ENCODE measurements at places on chromosomes 1 and 21.

DNA sequence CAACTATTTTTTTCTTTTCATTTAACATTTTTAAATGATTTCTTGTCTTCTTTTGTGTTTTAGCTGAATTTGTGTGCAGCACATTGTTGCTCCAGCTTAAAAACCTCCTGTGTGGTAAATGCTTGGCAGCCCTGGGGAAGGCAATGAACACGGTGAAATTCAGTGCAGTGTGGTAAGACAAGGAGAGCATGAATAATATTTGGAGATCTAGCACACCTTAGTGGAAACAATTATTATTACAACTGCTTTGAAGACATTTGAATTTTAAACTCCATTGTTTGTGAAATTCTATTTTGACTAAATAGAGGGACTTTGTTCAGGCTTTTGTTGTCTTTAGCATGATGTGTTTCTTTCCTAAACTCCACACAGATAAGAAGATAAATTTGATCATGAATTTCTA lies 242.6 kb upstream of the CXADR start:
- DNase-seq, result peak; percentile 15

- no peak for DNase-seq
Measured at GRCh38 chr1:193068013-193068412, 8.6 kb downstream of the RO60 start.

DNA sequence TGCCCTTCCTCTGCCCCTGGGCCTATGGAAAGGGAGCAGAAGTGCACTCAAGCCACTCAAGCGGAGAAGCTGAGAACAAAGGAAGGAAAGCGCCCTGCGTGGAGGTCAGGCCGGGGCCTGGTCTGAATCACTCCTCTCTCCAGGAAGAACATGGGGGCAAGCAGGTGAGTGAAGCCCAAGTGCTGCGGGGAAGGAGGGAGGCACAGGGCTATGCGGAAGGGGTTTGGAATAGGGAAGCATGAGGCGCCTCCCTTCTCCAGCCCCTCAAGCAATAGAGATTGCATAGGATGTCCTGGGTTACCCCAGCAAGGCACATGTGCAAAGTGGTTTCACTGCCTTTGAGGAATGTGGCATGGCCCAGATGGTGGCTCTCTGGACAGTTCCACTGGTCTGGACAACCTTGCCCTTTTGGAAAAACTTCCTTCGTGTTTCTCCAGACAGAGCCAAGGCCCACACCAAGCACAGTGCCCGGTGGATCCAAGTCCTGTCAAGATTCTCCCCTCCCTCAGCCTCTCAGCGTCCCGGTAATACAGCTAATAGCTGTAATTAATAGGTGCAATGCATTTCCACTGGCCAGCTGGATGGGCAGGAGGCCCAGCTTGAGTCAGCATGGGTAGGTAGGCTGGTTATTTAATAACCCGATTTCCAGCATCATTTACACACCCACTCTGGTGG lies 13.7 kb downstream of the BLACAT1 start:
- no peak for DNase-seq

DNA sequence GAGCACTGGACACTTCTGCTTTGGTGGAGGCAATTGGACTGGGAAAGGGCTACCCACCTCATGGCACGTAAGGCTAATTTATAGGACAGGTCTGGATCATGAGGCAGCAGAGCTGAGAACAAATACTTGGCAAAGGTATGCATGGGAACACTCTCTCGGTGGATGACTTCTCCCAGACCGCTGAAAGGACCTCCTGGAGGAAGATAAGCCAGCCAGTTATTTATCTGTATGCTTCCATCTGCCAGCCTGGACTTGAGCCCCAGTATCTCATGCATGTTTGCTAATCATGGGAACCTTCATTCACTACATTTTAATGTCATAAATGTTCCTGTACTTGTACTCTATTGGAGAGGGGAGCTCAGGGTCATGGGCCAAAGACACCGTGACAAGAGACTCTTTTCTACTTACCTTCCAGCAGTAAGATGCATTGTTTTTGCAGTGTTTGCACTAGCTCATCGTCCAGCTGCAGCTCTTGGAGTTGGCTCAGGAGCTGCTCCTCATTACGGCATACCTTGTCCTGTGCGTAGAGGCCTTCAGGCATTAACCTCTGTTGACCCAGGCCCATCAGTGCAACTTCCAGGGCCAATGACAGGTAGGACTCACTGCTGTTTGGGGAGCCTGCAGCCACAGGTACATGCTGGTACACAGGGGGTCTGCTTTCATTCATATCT lies 23.7 kb downstream of the UROD start:
- no peak for DNase-seq

GRCh38 chr1:58881471-58881994 lies 97.7 kb upstream of the JUN start:
- peak; percentile 74 for DNase-seq

- DNase-seq, result no peak
Measured at GRCh38 chr1:38045401-38046332, 926 bp downstream of the POU3F1 start.

DNA sequence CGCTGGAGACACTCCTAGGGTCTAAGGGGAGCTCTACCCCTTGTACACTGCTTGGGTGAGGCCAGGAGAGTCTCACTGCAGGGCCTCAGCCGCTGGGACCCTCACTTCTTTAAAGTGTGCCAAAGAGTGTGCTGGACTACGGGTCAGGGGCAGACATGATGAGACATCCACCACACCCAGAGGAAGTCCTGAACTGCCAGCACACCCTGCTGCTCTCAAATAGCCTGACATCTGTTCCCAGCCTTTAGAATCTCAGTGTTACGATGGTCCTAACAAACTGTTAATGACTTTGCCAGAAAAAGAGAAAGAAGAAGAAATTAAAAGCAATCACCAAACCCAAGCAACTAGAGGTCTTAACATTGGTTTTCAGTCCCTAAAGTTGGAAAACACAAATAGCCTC lies 49.0 kb downstream of the MRPL37 start:
- DNase-seq, result no peak

DNA sequence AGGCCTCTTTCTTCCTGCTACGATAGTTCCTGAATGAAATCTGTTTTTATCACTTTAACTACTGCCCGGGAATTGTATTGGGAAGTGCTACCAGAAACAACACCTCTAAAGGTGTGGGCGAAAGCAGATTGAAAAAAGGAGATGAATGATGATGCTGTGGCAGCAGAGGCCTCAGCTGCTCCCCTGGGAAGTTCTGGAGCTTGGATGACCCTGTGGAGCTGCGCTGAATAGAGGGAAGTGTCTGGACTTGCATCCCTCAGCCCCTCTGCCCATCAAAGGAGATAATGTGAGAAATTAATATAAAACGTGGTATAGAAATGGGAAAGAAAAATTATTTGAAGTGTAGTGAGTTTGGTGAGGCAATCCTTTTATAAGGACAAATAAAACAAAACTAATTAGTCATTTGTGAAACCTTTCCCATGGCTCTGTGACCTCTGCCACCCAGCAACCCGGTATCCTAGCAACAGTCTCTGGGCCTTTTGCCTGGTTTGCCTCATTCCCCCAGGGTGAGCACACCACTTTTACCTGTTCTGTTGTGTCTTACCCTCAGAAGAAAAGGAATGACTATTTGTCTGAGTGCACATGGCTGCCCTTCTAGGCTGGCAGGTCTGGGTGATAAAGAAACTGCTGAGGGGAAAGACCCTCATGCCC lies 21.3 kb downstream of the OVAAL start:
- no peak for DNase-seq

DNA sequence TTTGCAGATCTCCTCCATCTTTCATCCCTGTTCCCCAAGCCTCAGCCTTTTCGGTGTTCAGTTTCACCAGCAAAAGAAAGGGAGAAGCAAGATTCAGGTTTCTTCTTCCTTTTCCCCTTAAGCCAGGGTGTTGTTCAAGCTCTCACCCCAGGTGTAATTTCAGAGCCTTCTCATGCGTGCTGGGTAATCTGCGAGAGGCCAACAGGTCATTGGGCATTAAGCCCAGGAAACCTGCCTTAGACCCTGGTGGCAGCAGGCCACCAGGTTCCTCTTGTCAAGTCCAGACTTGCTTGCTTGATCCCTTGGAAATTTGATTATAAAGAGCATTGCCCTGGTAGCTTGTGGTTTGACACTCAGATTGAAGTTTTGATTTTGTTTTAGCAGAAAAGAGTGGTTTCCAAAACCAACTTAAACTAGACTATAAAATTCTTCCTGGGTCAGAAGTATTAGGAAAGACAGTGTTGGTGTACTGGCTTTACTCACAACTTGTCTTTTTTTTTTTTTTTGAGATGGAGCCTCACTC lies 6.9 kb downstream of the AKR1A1 start:
- DNase-seq, result no peak

DNA sequence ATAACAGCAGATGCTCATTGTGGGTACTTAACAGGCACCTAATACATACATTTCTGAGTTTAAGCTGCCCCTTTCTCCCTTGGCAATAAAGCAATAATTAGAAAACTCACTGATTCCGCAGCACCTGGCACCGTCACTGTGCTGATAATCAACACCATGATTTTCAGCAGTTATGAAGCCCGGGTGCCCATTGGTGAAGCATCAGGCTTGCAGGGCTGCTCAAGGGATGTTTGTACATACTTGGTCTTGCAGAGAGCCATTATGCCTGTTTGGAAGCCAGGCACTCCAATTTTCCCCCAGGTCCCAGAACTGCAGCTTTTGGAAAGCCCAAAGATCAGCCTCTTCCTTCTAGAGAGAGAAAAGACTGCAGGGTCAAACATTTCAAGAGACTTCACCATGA lies 44.3 kb downstream of the OLIG1 start:
- no peak for DNase-seq

GRCh38 chr1:48715921-48716320 lies 60.8 kb downstream of the BEND5 start:
- DNase-seq, result no peak

DNA sequence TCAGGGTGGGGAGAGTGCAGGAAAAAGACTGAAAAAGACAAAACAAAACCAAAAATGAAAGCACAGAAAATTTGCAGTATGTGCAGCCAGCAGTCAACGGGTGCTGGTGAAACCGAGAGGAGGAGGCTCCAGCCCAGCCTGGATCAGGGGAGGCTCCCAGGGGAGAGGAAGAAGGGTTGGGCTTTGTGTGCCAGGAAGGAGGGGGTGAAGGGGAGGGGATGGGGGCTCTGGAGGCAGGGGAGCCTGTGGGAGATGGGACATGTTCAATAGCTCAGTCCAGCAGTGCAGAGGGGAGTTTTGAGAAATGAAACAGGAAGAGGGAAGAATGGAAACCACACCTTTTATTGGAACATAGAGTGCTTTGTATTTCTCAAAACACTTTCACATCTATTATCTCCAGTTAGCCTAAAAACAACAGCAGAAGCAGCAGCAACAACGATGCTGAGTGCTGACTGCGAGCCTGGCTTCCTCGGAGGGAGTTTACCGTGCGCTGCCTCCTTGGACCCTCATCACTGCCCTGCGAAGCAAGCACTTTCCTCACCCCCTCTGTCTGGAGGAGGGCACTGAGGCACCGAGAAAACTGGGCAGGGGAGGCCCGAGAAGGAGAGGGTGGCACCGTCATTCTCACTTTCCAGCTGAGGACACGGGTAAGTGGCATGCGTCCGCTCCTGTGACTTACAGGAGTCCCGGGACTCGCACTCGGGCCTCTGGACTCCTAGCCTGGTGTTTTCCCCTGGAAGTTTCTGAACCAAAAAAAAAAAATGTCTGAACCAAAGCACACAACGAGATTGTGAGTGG lies 62.9 kb downstream of the MDM4 start:
- no peak for DNase-seq

DNA sequence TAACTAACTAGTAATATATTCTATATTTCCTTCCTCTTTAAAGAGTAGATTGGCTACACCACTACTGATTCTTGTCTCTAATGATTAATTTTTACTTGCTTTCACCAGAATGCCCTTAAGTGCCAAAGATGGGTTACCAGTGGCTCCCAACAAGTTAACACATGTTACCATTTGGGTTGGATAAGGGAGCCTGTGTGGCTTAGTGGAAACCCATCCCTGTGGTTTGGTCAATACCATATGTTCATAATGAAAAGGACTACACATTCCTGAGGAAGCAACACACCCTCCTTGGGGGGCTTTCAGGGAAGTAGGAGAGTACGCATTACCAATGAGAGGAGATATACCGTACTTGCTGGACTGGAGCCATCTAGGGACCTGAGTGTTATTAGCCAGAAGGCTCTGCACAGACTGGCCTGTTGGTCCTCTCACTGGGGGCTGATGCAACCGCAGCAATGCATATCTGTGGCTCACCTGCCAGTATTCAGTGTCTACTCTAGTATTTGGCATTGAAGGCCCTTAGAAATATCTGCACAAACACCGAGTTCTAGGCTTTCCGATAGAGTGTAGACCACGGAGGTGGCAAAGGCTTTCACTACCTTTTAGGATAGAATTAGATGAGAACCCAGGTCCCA lies 29.3 kb upstream of the PLXNA2 start:
- DNase-seq, result no peak

GRCh38 chr21:40158366-40158765 lies 291.1 kb downstream of the PCP4 start:
- DNase-seq, result no peak

- no peak for DNase-seq
Measured at GRCh38 chr21:35332841-35333426, 283.8 kb upstream of the RUNX1 start.

DNA sequence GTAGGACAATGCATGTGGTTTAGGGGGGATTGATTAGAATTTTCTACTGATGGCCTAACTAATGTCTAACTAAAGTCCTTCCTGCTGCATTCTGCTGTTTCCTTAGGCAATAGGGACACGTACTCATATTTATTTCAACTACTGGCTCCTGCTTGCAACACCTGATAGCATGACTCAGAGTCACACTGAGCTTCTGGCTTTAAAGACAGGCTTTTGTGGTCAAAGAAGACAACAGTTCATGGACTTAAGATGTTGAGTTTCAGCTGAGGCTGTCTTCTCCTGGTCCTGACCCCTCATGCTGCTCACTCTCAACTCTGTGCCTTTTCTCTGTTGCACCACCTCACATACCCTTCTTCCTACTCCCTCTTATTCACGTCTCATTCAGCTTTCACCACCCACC lies 29.1 kb upstream of the TRABD2B start:
- no peak for DNase-seq

DNA sequence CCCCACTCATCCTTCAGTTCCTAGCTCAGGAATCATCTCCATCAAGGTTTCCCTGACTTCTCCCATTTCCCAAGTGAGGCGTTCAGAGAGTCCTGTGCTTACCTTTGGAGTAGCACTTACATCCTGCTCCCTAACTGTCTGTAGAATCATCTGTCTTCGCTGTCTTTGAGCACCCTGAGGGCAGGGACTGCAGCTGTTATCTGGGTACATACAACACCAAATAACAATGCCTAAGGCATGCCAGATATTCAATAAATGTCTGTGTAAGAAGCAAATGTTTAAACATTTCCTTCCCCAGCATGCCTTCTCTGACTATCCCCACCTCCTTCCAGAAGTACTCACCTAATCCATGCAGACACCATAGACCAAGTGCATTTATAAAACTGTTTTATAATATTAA lies 65.4 kb downstream of the JAK1 start:
- no peak for DNase-seq

GRCh38 chr1:244173769-244174168 lies 122.7 kb downstream of the ZBTB18 start:
- DNase-seq, result no peak

GRCh38 chr1:110130989-110131388 lies 18.7 kb downstream of the UBL4B start:
- no peak for DNase-seq

- no peak for DNase-seq
Measured at GRCh38 chr1:33721301-33721815, 142.5 kb upstream of the HMGB4 start.

- DNase-seq, result no peak
Measured at GRCh38 chr1:36731226-36732014, 248.7 kb upstream of the CSF3R start.

- DNase-seq, result no peak
Measured at GRCh38 chr1:117014209-117014608, 12.6 kb downstream of the CD101 start.

- DNase-seq, result no peak
Measured at GRCh38 chr21:34091607-34092006, 18.2 kb downstream of the MRPS6 start.

Data from HuH-7 (cell line).